ENCODE measurements at places on chromosomes 5 and 9.
A peak's percentile ranks its signal among the peaks of the same experiment; 100 is the strongest.

- DNase-seq = no peak
Observed at GRCh38 chr9:130117816-130118632, 54.2 kb upstream of the NCS1 start.

GRCh38 chr9:127805620-127806019, 2.9 kb downstream of the FPGS start:
- peak; percentile 66 for DNase-seq

- no peak for DNase-seq
Observed at GRCh38 chr5:148397968-148398595, 14.3 kb downstream of the FBXO38 start.

DNA sequence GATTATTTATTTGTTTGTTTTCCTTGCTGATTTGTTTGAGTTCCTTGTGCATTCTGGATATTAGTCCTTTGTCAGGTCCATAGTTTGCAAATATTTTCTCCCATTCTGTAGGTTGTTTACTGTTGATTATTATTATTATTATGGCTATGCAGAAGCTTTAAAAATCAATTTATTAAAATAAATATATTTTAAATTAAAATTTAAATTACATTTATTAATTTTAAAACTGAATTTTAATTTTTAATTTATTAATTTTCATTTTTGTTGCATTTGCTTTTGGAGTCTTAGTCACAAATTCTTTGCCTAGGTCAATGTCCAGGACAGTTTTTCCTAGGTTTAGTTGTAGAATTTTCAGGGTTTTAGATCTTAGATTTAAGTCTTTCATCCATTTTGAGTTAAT, 50.9 kb downstream of the SVEP1 start:
- no peak for DNase-seq

DNA sequence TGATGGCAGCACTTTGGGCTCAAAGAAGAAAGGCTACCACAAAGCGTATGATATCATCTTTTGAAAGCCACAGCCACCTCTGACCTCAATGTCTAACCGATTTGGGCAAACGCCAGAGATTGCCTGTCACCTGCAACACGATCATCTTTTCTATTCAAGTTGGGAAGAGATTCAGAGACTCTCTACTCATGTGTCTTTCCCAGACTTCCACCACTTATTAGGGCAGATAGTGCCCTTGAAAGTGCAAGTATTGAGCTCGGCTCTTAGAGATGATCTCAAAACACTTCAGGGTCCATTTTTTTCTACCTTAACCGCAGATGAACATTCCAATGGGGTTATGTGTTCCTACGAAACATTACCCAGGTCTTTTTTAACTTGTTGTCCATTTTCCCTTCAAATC, 213.7 kb downstream of the DRD1 start:
- DNase-seq = no peak

DNA sequence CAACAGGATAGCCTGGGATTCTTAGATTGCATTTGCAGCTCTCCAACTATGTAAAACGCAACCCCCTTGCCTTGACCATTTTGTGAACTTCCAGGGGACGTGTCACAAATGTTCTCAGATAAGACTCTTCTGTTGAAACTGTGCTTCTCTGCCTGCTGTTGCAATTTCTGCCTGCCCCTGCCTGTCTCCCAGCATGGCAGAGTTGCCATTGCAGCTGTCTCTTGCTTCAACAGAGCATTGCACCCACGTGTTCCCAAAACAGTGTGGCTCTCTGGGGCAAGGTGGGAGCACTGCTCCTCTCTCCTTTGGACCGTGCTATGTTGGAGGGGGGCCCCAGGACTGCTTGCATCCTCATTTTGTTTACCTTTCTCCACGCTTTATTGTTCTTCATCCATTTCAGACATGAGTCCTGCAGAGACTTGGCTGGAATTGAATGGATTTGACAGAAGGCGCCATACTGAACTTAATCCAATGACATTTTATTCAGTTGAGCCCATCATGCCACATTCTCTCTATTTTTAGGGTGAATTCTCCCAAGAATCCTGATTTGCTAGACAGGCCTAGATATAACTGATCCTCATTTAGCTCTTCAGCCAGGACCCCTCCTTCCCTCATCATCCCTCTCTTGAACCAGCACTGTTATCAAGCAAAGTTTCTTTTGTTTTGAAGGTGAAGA, 90.7 kb downstream of the MAT2B start:
- no peak for DNase-seq

- DNase-seq = no peak
Observed at GRCh38 chr9:113184539-113184938, 33.7 kb downstream of the SLC31A2 start.

DNA sequence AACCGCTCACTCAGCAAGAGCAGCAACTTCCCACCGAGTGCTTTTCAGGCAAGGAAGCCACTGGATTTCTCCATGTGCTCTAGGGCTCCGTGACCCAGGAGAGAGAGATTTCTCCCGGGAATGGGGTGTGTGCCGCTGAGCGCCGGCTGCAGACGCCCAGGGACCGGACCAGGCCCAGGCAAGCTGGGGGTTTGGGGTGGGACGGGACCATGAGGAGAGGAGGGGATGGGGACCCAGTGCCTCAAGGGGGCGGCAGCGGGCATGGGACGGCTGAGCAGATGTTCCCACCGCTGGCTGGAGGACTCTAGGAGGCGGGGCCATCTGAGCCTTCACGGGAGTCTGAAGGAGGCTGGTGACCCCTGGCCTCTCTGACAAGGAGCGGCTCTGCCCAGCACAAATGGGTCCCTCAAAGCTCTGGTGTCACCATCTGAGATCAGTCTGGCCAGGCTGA, 8.5 kb downstream of the LCN9 start:
- DNase-seq = no peak

- DNase-seq = peak; percentile 35
Observed at GRCh38 chr9:136840140-136840876, 2.0 kb upstream of the AJM1 start.

- DNase-seq = peak; percentile 8
Observed at GRCh38 chr5:149675610-149676201, 54.4 kb upstream of the PPARGC1B start.

DNA sequence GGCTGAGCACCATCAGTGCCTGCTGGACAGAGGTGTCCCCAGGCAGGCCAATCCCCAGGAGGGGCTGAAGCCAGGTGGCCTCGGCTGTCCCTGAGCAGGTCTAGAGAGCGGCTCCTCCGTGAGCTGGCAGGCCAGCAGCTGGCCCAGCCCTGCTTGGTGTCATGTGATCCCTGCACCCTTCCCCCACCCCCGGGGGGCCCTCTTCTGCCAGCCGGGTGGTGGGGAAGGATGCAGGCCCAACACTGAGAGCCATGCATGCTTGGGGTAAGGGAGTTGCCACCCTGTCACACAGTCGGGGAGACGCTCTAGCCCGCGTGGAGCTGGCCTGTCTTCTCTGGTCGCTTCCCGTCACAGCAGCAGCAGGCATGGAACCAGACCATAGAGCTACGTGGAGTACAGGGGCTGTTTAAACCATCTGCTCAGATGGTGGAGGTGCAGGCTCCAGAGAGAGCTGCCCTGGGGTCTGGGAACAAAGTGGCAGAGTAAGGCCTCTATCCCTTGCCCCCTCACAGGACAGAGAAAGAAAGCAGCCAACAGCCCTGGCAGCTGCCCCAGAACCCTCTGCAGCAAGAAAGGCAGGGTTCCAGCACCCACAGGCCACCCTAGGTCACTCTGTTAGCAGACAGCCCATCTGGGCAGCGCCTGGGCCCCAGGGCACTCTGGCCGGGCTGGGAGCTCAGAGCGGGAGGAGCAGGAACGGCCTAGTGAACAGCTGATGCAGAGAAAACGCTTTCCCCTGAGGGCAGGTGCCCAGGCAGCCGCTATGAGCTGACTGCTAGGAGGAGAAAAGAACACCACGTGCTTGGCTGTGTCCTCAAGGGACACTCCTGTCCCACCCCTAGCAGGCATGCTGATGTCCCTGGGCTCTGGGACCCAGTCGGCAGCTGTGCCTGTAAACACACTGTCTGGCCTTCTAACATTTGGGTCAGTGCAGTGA, 6.8 kb downstream of the RALGDS start:
- peak; percentile 74 for DNase-seq

- no peak for DNase-seq
Observed at GRCh38 chr5:34660444-34660843, 4.3 kb downstream of the RAI14 start.

- no peak for DNase-seq
Observed at GRCh38 chr9:7443541-7443940, 356.0 kb downstream of the DMAC1 start.

DNA sequence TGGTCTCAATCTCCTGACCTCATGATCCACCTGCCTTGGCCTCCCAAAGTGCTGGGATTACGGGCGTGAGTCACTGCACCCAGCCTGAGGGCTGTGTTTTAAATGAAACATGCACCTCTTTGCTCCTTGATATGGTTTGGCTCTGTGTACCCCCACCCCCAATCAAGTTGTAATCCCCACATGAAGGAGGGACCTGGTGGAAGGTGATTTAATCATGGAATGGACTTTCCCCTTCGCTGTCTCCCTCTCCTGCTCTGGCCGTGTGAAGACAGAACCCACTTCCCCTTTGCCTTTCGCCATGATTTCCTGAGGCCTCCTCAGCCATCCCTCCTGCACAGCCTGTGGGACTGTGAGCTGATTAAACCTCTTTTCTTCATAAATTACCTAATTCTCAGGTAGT, 12.5 kb upstream of the NOTCH1 start:
- DNase-seq = no peak

All from SHP77 (cell line).